ENCODE measurements at places on chromosomes 4 and X.

DNA sequence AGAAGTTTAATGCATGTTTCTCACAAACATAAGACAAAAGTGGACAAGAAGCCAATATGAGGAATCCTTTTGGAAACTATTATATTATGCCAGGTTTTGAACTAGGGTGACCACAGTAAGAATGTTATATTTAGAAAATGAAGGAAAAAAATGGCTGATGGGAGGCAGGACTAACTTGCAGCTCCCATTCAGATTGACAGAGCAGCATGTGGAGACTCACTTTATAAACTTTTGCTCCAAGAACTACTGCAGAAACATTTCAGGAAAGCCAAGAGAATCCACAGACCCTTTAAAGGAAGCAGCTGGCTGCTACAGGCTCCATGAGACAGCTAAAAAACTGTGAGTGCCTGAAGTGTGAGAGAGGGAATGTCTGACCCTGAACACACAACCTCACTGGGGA is 738.6 kb upstream of the GRIA3 start:
- no peak for DNase-seq

- no peak for DNase-seq
Observed at GRCh38 chrX:123361371-123361770, 177.3 kb downstream of the GRIA3 start.

DNA sequence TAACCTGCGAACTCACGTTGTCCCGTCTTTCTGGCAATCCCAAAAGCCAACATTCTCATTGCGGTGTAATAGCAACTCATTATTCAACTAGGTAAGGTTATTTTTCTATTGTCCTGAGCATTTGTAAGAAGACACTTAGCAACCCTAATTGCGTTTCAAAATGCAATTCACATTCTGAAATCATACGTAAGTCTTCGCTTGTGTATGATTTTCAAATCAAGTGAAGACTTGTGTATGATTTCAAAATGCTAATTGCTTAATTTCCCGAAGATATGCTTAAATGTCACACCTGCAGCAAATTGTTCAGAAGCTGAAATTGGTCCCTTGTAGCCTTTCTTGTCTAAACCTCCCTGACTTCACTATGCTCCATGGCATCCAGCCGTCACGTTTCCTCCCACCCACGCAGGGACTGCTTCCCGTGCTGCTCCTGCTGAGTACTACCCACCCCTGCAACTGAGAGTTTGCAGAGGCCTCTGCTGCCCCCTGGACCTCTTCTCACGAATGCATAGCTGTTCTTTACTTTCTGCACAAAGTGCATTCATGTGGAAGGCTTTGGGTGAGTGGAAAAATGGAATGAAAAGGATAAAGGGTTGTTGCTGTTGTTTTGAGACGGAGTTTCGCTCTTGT is 40.8 kb upstream of the CLDN24 start:
- no peak for DNase-seq

- no peak for DNase-seq
Observed at GRCh38 chr4:184369871-184370270, 104.5 kb downstream of the IRF2 start.

- no peak for DNase-seq
Observed at GRCh38 chr4:20203508-20203907, 48.2 kb upstream of the SLIT2 start.

- no peak for DNase-seq
Observed at GRCh38 chr4:143339497-143339896, 2.8 kb downstream of the GAB1 start.

GRCh38 chrX:70470850-70471289 is 26.2 kb downstream of the DLG3 start:
- no peak for DNase-seq

DNA sequence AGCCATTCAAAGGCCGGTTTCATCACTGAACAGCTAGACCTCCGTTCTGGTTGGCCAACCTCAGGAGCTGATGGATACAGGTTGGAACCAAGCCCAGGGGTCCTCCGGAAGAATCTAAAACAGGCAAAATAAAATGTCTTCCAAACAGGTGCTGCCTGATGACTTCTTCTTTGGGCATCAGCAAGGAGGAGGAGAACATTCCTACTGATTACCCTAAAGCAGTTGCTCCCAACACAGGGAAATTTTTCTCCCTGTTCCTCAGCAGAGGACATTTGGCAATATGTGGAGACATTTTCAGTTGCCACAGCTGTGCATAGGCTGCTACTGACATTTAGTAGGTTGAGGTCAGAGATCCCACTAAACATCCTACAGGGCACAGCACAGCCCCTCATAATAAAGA is 319.3 kb upstream of the PPARGC1A start:
- no peak for DNase-seq

GRCh38 chr4:41360214-41360920 is 103.6 kb downstream of the UCHL1 start:
- peak; percentile 92 for DNase-seq

DNA sequence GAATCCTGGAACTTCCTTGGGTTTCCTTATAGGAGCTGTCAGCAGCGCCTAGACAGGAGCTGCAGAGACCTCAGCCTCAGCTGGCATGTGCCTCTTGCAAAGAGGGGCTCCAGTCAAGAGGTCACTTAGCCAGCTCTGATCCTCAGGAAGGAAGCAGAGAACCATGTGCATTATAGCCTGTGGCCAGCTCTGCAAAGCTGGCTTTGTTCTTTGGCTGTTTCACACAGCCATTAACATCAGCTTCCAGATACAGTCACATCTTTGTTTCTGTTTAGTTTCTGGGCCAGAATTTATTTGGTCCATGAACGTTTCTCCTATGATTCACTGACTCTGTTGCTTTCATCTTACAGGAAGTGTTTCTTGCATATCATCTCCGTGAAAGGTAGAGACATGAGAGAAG is 92.4 kb downstream of the CC2D2A start:
- no peak for DNase-seq

GRCh38 chr4:7105276-7105675 is 37.4 kb upstream of the GRPEL1 start:
- no peak for DNase-seq

- peak; percentile 9 for DNase-seq
Observed at GRCh38 chr4:36187723-36188333, 56.5 kb downstream of the ARAP2 start.

DNA sequence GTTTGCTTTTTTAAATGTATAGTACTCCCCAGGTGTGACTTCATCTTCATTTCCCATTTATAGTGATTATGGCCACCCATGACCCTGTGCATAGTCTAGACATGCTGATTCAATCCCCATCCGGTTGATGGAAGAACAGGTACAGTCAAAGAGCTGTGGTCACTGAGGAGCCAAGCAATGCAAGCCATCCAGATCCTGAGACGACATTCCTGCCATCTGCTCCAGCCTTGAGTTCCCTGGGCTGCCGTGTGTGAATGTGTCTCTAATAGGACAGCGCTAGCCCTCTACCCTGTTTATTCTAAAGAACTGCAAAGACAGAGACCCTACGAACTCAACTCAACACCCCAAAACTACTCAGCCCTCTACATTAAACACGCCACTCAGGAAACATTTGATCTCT is 1.7 kb downstream of the KCNIP4 start:
- no peak for DNase-seq

- no peak for DNase-seq
Observed at GRCh38 chr4:151324752-151325110, 674 bp downstream of the SH3D19 start.

DNA sequence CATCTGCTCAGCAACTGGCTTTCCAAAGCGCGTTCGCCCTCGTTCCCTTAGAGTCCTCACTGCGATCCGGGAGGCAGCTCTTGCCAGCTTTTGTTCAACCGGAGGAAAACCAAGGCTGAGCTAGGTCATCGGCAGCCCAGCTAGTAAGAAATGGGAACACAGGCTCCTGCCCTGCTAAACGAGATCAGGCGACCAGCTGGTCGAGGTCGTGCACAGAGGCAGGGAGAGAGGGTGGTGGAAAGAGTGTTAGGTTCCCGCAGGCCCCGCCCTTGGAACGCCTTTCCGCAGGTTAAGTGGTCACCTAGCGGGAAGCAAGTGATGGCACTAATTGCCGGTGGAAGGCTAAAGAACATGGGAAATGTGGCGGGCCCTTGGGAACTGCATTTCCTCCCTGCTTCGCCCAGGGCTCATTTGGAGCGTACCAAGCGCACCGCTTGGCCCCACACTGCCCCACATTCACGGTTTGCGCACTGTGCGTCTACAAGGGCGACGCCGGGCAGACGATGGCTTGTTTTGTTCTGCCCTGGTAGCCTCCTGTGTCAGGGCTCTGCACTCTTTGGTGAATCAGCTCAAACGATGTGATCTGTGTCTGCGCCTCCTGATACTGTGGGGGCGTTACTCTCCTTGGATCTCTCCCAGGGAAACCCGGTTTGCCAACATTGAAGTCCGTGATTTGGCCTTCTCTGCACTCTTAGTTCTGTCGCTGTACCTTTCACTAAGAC is 7.2 kb upstream of the PRDM8 start:
- no peak for DNase-seq

DNA sequence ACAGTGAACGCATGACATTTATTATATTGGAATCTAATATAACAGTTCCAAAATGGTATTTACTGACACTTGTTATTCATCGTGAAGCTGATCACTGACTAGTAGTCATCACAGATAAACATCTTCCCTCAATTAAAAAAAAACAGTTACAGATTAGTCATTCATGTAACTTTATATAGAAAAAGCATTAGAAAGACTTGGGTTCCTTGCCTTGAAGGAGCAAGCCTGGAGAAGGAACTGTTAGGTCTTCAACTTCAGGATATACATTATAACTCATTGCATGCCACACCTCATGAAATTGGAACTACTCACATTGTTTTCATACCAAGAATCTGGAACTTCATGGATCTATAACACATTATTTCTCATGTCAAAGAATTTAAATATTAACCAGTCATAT is 317.7 kb downstream of the CCSER1 start:
- no peak for DNase-seq

GRCh38 chrX:10173331-10173900 is 16.6 kb downstream of the CLCN4 start:
- DNase-seq: peak; percentile 39

- no peak for DNase-seq
Observed at GRCh38 chr4:122826079-122826527, 528 bp upstream of the FGF2 start.

DNA sequence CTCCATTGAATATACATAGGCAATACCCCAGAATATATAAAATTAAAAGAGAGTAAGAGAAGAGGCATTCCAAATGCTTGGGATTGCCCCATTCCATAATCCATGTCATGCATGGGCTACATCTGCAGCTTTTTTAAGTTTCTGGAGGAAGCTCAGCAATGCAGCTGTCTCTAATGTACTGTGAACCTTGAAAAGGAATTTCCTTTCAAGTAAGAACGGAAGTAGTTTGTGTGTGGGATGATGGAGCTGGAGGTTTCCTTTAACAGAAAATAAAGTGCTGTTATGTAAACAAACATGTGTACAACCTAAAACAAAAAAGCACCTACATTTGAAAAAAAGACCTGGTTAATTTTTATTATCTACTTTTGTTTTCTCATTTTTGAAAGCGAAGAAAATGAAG is 303.5 kb downstream of the BMPR1B start:
- DNase-seq: no peak

- DNase-seq: no peak
Observed at GRCh38 chr4:17884511-17884910, 73.7 kb downstream of the NCAPG start.

DNA sequence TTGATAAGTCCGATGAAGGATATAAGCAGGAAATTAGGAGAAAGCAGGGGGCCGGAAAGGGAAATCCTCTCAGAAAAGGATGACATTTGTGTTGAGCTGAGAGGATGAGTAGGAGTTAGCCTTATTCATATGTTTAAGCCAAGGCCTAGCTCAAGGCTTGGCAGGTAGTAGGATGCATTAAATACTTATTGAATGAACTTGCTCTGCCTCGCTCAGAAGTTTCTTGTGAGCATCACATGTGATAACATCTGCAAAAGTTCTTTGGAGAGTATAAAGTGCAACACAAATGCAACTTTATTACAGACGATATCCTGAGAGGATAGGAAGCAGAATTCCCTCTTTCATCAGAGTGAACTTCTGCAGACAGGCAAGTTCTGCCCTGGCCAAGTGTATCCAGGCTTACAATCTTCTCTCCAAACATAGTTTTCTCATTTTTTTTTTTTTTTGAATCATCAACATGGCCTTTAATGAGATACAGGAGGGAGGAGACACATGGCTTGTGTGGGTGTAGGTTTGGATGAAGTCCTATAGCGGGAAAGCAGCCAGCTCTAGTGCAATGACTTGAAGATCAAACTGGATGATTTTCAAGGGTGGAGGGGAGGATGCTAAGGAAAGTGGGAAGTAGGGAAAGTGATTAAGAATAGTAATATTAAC is 48.1 kb downstream of the LUZP4 start:
- no peak for DNase-seq

DNA sequence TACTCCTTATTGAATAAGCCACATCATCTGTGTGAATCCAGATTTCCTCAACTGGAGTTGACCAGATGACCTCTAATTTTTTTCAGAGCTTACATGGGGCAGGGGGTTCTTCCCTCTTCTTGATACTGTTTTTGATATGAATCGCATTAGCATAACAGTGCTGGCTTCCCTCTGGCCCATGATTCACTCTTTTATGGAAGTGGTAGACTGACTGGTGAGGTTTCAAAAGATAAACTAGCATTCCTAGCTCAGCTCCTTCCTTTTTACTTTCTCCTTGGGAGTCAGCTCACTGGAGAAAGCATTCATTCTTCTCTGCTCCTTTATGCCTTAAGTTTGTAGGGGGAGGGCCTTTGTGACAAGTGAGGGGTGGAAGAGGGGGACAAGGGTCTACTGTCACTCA is 161.0 kb upstream of the FGF13 start:
- no peak for DNase-seq

DNA sequence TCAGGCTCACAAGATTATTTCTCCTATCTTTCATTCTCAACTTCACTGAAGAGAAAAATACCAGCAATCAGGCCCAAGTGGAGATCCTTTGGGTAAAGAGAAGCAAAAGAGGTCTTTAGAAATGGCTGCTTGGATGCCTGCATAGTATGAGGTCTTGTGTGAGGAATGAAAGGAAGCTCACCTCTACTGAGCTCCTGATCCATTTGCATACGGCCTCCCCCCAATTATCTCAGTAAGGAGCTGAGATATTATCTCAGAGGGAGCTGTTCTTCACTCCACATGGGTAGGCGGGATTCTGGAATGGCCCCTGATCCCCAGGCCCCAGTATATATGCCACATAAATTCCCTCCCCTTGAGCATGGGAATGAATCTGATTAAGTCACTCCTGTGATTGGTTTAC is 75.8 kb downstream of the EVC2 start:
- no peak for DNase-seq

GRCh38 chr4:85734424-85734831 is 259.5 kb downstream of the ARHGAP24 start:
- DNase-seq: no peak

DNA sequence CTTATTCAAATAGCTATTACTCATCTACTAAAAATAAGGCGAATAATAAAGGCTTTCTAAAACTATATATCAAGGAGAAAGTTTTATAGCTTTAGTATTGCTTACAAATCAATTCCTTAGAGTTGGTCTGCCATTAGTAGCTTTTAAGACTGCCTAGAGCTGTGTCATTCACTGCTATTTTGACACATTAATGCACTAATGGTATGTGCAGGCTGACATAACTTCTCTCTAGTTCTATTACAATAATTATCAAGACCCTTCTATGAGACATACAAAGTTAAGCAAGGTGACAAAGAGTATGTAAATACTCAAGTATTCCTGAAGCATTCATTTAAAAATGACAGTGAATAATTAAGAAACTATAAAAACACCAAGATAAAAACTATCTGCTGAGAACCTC is 625.3 kb downstream of the STPG2 start:
- no peak for DNase-seq

- no peak for DNase-seq
Observed at GRCh38 chrX:20472148-20472547, 205.4 kb upstream of the RPS6KA3 start.

- DNase-seq: no peak
Observed at GRCh38 chr4:88009871-88010270, 2.4 kb downstream of the PKD2 start.

Data from NCI-H187 (cell line).